Stimulated activated CD8-positive, alpha-beta memory T cell treated with anti-CD3 and anti-CD28 coated beads, Interleukin-15, amount 100 ng/mL, for 24 hours (primary cell): ENCODE measurements at places on chromosomes 12 and 14.

GRCh38 chr12:102468261-102468915, 12.0 kb downstream of the IGF1 start:
- DNase-seq: no peak

DNA sequence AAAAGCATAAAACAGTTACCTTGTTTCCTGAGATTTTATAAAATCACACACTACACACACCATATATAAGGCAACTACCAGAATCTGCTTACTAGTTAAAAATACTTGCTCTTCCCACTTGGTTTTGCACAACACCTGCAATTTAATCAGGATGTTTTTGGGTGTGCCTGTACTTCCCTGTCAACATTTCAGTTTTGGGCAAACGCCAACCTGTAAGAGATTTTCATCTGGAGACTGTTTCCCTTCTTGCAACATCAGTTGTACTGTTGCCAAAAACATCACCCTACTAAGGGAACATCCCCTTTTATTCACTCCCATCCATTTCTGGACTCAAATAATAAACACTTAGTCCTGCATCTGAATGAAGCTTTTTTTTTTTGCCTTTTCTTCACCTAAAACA, 172.3 kb downstream of the DUSP6 start:
- no peak for DNase-seq

GRCh38 chr14:29865299-29865698, 62.3 kb downstream of the PRKD1 start:
- no peak for DNase-seq

GRCh38 chr12:8519171-8519570, 5.9 kb downstream of the CLEC4D start:
- DNase-seq: no peak

GRCh38 chr12:8742501-8742900, 44.7 kb downstream of the RIMKLB start:
- DNase-seq: no peak

DNA sequence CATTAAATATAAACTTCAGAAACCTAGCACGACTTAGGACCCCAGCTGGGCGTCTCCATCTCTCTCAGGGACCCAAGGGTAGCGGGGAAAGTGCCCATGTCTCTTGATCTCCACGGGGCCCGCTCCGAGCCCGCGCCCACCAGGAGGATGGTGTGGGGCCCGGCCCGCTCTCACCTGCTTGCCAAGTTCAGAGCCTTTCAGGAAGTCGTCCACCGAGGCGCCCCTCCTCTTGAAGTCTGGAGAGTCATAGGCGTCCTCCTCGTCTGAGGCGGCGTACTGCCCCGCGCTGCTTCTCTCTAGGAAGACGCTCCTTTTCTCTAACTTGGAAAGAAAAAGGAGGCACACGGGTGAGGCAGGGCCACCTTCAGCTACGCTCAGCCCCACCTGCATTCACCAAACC, 96.9 kb downstream of the PIWIL1 start:
- no peak for DNase-seq

- DNase-seq: no peak
Measured at GRCh38 chr12:33653362-33653761, 213.7 kb upstream of the SYT10 start.

- DNase-seq: no peak
Measured at GRCh38 chr12:23008623-23009022, 383.7 kb downstream of the ETNK1 start.

GRCh38 chr12:130026608-130027176, 122.9 kb upstream of the TMEM132D start:
- DNase-seq: no peak

GRCh38 chr12:46617167-46617566, 208.6 kb downstream of the SLC38A4 start:
- no peak for DNase-seq

DNA sequence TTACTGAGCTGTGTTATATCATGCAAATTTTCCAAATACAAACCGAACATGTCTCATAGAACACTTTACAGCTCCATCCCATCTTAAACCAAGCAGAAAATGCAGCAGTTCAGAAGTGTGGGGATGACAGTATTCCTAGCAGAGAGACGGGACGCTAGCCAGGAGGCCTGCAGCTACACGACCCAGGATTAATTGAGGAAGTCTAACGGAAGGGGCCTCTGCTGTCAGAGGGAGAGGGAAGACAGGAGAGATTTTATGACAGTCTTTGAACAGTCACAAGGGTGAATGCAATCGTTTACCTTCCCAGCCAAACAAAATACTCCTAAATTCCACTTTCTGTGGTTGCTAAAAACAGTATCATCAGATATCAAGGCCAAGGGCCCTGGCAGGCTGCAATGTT, 261.9 kb downstream of the TMEM132D start:
- DNase-seq: no peak

DNA sequence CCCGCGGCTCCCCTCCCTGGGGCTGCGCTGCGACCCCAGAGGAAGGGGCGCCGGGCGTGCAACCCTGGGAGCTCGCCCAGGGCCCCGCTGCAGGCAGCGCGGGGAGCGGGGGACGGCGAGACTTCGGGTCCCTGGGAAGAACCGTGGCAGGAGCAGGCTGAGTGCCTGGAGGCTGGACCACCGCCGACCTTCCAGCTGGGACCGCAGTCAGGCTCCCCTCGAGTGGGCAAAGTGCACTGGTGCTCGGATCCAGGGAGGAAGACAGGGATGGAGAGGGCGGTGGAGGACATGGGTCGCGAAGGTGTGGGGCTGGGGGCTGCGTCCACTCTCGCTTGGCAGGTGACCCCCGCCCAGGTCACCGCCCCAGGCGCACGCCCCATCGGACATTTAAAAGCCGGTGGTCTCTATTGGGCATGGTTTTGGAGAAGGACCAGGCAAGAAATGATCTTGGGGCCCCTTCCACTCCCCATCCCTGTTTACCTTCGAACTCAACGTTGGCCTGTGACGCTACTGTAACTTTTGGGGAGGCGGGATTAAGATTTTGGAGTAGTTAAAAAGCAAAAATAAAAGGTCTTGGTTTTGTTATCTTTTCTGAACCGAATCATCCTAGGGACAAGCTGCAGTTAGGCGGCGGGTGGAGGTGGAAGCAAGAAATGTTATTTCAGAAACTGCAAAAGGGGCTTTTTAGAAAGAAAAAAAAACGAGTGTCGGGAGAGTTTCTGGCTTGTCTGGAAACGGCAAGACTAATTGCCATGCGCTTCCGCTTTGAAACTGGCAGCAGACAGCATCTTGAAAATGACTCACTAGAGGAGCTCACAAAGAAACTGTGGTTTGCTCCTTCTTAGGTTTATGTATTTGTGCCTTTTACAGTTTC, 1.0 kb downstream of the ELK3 start:
- DNase-seq: peak; percentile 17

GRCh38 chr12:113072136-113072535, 15.6 kb downstream of the DTX1 start:
- DNase-seq: no peak

- DNase-seq: no peak
Measured at GRCh38 chr12:132399092-132400010, 70.0 kb upstream of the GALNT9 start.

DNA sequence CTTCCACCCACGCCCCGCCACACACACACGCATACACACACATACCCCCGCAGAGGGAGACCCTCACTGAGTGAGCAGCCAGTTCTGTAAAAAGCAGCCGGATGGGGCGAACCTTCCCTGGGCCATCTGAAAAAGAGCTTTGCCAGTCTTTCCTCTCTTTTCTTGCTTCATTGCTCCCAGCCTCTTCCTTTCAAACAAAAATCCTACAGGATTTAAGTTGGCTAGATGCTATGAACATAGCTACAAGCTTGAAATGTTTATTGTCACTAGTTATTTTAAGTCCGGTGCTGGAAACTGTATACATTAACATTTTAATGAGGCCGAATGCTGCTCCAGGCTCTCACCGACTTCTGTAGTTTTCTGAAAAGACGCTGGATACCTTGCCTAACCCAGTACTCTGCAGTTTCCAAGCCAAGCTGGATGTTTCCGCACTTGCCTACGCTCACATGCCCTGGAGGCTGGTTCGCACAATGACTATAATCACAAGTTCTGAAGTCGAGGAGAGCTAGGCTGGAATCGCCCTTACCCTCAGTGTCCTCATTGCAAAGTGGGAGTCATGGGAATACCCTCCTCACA, 39.2 kb downstream of the LTBP2 start:
- no peak for DNase-seq

DNA sequence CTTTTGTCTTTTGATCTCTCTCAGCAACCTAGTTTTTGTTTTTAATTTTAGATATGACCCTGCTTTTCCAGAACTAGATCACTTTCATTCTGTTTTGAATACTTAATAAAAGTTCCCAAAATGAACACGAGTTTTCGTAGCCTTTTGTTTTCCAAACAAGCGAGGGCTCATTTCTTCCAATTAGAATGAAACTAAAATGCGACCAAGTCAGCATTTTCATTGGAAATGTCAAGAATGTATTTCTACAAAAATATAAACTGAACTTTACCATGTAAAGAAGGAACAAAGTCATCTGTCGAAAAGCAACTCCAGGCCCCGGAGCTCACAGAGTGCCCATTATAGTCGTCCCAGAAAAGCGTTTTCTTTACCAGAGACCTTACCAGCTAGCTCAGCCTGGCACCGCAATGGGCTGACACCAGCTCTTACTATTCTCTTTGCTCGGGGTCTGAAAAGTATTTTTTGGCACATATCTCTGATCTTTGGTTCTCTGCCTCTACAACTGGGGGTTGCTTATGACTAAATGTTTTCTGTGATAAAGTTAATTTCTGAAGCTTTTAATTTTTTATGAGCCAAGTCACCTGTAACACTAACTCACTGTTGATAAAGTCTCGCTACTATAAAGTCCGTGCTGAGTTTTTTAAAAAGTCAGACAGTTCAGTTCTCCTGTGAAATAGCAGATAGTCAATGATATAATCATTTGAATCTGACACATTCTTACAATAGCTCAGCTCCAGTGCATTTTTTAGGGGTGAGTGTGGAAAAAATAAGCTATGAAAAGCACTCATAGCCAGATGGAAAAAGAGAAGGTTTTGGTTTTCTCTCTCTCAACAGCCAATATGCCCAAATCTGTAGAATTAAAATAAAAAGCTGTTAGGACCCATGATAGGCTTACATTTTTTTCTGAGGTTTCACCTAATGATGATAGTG, 43.4 kb downstream of the SAMD4A start:
- no peak for DNase-seq
